ENCODE measurements at places on chromosomes 3 and 15.

GRCh38 chr3:39882111-39882510, 72.7 kb downstream of the MYRIP start:
- no peak for DNase-seq

GRCh38 chr3:31925271-31925630, 55.8 kb downstream of the OSBPL10 start:
- DNase-seq, result no peak

DNA sequence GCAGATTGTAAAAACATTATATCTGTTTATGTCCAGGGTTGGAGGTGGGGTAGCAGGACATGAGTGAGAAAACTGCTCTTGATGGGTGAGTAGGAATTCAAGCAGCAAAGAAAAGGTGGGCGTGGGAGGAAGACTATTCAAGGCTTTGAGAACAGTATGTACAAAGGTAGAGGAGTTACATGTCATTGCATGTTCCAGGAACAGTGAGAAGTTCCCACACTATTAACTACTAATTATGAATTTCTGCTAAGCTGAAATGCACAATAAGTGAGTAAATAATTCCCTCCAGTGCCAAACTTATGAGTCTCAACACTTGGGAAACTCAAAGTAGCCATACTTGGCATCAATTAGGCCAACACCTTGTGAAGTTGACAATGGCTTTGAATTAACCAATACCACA, 80.1 kb downstream of the SRGAP3 start:
- no peak for DNase-seq

DNA sequence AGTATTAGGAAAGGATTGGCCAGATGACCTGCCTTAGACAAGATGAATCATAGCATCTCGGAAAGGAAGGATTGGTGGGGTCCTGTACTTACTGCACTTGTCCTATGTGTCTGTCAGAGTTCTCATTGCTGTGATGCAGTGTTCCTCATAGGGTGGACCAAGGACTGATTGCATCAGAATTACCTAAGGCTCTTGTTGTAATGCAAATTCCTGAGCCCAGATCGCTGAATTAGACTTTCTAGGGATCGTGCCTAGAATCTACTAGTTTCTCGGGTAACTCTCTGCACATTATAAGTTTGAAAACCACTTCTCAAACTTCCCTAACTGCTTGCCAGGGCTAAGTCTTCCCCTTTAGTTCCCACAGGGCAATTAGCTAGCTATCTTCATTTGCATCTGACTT, 74.9 kb upstream of the SKOR1 start:
- DNase-seq, result no peak
